Naive thymus-derived CD4-positive, alpha-beta T cell (primary cell): ENCODE measurements at places on chromosomes 5 and 9.

GRCh38 chr9:88990041-88990728 is 1.1 kb upstream of the S1PR3 start:
- DNase-seq, result no peak

- no peak for DNase-seq
Observed at GRCh38 chr9:111890334-111890733, 6.3 kb upstream of the UGCG start.

DNA sequence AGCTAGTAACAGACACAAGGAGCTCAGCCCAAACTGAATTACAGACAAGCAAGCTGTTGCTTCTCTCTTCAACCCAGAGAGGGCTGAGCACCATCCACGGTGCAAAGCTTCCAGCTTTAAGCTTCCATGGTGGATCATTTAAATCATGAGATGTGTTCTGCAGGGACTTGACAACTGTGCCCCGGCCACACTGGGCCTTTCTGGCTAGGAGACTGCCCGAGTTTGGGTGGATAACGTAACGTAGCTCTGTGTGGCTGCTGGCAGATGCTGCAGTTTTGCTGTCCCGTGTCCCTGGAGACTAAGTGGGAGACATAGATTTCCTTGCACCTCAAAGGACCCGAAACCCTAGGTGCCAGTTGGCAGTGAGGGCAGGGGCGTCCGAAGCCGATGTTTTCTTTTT is 234.0 kb downstream of the IRX2 start:
- DNase-seq, result no peak

DNA sequence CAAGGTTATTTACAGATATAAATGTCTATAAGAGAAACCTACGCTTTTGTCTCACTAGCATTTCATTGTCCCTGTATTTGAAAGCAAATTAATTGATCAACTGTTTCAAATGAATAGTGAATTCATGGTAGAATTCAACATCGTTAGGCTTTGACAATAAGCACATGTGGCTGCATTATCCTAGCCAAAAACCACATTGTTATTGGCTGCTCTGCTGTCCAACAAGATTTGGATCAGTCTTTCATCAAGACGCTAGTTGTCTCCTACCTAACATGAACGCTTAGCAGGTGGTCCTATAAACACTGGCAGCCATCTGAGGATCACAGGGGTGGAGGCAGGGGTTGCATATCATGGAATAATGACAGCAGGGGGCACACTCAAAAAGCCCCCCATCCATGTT is 455.0 kb downstream of the CTNND2 start:
- no peak for DNase-seq

- DNase-seq, result no peak
Observed at GRCh38 chr9:74772121-74772520, 115.6 kb downstream of the TRPM6 start.

DNA sequence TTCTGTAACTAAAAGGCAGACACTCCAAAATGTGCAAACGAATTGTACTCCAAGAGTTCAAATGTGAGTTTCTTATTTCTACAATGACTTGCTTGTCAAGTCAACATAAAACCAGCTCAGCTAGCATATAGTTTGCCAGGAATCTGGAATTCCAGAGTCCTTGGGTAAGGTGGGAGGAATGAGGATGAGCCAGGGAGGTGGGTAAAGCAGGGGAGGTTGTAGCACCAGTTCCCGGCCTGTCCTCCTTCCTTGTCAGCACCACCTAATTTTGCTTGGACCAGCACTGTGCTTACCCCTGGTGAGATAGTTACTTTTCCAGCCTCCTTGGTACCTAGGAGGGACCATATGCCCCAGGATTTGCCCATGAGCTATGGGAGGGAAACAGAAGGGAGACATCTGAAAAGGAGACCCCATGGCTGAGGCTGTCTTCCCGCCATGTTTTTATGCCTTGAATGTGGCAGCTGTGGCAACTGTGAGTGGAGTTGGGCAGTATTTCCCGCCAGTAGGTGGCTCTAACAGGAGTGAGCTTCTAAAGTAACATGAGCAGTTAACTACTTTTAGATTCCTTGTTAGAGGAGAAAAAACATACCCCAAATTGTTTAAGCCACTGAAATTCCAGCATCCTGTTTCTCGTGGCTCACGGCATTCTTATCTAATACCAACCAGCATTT is 302.5 kb downstream of the TENT4A start:
- no peak for DNase-seq

GRCh38 chr9:133715866-133716563 is 22.1 kb downstream of the SARDH start:
- DNase-seq, result no peak
